Chondrocyte (in vitro differentiated cells): ENCODE measurements at places on chromosomes 1 and 21. TPM values are rescaled to one million over a fixed set of nuclear protein-coding genes. Genes with fewer than 3 reads are reported as not detected.

The YBX1 gene
- total RNA-seq = 582 to 659 TPM (median 593 TPM) in 3 replicates

DNA sequence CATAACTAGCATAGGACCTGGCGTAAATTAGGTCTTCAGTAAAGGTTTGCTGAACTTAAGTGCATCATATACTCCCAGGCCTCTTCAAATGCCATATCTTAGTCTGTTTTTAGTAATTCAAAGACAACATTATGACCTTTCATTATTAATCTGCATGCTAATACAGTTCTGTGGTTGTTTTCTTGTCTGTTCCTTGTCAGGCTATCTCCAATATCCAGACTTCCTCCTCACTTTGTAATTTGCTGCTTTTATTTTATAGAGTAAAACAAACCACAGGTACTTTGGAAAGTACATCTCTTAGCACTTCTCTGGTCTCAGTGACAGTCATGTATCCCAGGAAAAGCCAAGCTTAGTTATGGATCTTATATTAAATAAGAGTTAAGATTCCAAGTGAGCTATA, 65.1 kb upstream of the BMP8A start:
- no peak for DNase-seq

GRCh38 chr1:9317591-9318417, 25.1 kb downstream of the SPSB1 start:
- DNase-seq = no peak

- DNase-seq = peak; percentile 66
Measured at GRCh38 chr1:102234753-102235359, 238.1 kb upstream of the OLFM3 start.

GRCh38 chr1:36846357-36846756, 188.0 kb downstream of the GRIK3 start:
- DNase-seq = no peak

DNA sequence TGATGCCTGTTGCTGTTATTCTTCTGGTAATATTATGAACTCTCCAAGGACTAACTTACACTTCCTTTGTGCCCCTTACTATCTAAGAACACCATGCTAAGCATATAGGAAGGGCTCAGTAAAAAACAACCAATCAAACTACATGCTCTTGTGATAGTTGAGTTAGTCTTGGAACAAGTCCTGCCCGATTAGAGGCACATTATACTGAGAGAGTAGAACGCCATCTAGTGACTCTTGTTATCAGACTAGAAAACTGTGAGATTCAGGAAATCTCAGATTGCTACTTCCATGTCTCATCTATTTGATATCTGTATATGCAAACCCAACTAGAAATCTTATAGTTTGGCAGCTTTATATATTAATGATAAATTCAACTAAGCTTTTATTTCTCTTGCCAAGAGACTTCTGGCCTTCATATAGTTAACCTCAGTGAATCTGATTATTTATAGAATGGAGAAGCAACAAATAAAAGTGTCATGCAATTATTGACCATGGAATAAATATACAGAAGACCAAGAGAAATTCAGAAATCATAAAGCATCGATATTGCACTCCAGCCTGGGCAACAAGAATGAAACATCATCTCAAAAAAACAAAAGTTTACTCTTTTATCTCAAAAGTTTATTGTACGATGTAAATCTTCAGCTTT, 7.8 kb upstream of the SRRM1 start:
- no peak for DNase-seq

DNA sequence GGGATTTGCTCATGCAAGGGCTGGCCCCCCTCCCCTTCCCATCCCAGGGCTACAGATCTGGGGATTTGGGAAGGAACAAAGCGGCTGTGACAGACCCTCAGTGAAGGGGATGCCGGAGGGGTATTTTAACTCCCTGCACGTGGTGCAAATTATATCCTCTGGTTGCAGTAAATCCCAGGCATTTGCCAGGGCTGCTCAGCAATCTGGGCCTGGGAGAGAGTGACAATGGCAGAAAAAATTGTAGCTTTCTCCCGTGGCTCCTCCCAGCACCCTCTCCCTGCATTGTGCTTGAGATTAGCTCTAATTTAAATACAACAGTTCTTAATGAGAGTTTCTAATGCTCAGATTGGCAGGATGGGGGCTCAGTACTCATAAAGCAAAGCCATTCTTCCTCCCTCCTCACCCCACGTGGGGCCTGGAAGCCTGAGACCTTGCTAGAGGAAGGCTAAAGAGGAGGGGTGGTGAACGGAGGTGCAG, 129.9 kb upstream of the CD34 start:
- no peak for DNase-seq

GRCh38 chr1:223831755-223832636, 13.8 kb downstream of the TP53BP2 start:
- no peak for DNase-seq

The RASAL2 gene
- total RNA-seq = 38.4 to 54.4 TPM (median 40.1 TPM) in 3 replicates

DNA sequence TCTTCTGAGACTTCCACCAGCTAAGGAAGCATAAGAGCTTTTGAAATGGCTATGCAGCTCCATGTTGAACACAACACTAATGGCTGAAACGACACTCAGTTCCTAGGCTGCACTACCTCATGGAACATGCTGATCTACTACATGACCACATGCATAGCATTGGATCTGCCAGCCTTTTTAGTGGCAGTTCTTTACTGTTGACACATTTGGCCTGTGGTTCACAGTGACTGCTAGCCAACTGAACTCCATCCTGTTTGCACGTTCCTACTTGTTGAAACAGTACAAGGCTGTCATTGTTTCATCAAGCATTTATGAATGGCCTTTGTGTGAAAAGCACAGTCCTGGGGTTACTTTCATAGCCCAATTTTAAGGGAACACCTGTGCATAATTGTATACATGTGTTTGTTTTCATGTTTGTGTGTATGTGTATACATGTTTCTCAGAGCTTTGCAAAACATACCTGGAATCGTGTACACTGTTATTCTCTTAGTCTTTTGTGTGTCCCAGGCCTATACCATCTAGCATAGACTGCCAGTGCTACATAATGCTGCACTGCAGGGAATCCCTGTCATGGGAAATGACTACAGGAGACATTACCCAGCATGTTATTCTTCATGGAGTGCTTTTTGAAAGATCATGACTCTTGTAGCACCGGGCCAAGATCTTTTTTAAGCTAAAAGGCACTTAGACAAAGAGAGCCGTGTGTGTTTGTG, 179.6 kb upstream of the ESRRG start:
- DNase-seq = no peak

The TRPM2 gene
- total RNA-seq = 0.21 to 0.32 TPM in 2 of 3 replicates, not detected in the other

The LEFTY1 gene
- 0.56 to 2.2 TPM (median 0.99 TPM) in 3 replicates for total RNA-seq

GRCh38 chr1:20867062-20867461, 80.0 kb upstream of the HP1BP3 start:
- DNase-seq = no peak

DNA sequence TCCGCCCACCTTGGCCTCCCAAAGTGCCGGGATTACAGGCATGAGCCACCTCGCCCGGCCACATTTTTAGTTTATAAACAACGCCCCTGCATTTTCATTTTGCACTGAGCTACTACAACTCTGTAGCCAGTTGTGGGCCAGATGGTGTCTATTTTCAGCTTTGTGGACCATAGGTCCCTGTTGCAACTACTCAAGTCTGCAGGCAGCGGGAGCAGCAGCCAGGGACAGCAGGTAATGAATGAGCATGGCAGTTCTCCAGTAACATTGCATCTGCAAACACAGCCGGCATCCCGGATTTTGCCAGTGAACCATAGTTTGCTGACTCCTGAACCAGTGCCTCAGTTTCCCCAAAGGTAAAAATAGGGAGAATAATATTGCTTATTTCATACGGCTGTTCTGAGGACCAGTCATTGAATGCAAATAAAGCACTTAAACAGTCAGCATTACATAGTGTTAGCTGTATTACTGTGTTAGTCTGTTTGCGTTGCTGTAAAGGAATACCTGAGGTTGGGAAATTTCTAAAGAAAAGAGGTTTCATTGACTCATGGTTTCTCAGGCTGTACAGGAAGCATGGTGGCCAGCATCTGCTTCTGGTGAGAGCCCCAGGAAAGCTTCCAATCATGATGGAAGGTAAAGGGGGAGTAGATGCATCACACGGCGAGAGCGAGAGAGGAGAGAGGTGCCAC, 65.5 kb upstream of the SLC45A1 start:
- no peak for DNase-seq

The AQP10 gene
- not detected in 3 replicates for total RNA-seq

The ACTN2 gene
- 0.28 to 0.47 TPM in 2 of 3 replicates, not detected in the other for total RNA-seq

The LCE2A gene
- not detected in 3 replicates for total RNA-seq

The TRIM46 gene
- 9.6 to 10.7 TPM (median 9.7 TPM) in 3 replicates for total RNA-seq

- no peak for DNase-seq
Measured at GRCh38 chr1:85137660-85138059, 63.2 kb downstream of the SYDE2 start.

- no peak for DNase-seq
Measured at GRCh38 chr1:57835620-57836019, 411.8 kb upstream of the DAB1 start.

- DNase-seq = no peak
Measured at GRCh38 chr1:234000557-234001041, 96.1 kb downstream of the SLC35F3 start.

The OLFML3 gene
- total RNA-seq = 33.1 to 44.2 TPM (median 34.9 TPM) in 3 replicates

The FCRL2 gene
- not detected in 3 replicates for total RNA-seq

- DNase-seq = no peak
Measured at GRCh38 chr21:34808569-34809204, 139.9 kb downstream of the CLIC6 start.

GRCh38 chr1:100422065-100422464, 69.8 kb downstream of the CDC14A start:
- DNase-seq = no peak

DNA sequence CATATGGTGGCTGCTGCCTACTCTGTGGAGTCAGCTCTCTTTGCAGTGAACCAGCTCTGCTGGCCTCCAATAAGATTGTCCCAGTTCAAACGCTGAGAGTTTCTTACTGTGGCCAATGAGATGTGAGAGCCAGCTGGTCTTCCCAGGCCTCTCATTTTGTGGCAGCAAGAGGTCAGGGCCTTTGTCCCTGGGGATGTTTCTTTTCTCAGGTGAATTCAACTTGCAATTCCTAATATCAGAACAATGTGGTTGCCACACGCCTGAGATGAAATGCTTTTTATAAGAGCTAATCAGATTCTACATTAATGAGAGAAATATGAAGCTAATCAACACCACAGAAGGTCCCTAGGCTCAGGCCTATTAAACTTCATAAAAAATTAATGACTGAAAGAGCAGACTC, 660.1 kb upstream of the CAMK1G start:
- DNase-seq = no peak

DNA sequence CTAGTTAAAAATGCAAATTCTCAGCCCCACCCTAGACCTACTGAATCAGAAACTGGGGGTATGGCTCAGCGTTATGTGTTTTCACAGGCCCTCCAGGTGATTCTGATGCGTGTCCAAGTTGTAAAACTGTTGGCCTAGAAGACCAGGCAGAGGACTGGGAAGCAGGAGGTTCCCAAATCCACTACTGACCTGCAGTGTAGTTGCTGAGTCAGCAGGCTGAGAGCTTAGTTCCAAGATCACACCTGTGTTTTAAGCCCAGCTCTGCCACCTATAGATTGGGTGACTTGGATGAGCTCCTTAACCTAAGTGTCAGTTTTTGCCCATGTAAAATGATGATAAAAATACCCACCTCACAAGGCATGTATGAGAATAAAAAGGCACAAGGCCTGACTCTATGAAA, 4.1 kb downstream of the GRHL3 start:
- DNase-seq = no peak

- no peak for DNase-seq
Measured at GRCh38 chr1:87151500-87152421, 176.9 kb upstream of the LMO4 start.

The RGS18 gene
- total RNA-seq = not detected in 3 replicates

GRCh38 chr1:110593902-110594301, 12.3 kb downstream of the KCNA2 start:
- DNase-seq = no peak

The MAN1C1 gene
- total RNA-seq = 10.7 to 11.3 TPM (median 10.9 TPM) in 3 replicates

DNA sequence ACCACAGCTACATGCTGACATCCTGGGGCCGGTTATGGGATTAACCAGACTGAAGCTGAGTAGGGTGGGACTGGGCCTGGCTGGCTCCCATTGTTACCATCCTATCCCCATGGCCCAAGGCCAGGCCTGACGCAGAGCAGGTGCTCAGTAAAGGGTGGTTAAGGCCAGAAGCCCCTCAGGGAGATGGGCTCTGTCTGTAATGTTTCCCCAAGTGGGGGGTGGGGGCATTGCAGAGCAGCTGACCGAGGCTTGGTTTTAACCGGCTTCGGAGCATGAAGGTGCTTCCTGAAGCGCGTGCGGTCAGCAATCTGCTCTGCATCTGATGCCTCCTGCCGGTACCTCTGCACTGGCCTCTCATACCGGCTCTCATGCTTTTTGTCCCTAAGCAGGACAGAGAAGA, 83.4 kb upstream of the ACTL8 start:
- no peak for DNase-seq

DNA sequence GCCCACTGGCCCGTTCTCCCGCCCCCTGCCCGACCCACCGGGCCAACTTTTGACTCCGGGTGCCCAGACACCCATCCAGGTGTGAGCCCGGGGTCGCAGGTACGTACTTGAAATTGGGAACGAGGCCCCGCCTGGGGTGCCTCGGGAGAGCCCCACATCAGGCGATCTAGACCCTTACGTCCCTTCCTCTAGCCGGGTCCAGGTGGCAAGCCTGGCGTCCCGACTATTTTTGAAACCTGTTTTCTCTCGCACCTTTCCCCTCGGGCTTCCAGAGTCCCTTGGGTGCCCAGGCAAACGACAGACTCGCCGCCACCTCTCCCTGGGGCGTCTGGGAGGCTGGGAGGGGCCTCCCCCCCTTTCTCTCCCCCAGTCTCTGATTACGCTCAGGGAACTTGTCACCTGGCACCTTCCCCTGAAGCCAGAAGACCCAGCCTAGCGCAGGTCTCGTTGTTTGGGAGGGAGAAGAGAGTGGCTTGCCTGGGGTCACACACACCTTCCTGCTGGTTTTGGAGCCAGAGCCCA, 898 bp downstream of the LDLRAP1 start:
- no peak for DNase-seq

The KCNQ4 gene
- total RNA-seq = 0.60 to 3.4 TPM (median 3.0 TPM) in 3 replicates

DNA sequence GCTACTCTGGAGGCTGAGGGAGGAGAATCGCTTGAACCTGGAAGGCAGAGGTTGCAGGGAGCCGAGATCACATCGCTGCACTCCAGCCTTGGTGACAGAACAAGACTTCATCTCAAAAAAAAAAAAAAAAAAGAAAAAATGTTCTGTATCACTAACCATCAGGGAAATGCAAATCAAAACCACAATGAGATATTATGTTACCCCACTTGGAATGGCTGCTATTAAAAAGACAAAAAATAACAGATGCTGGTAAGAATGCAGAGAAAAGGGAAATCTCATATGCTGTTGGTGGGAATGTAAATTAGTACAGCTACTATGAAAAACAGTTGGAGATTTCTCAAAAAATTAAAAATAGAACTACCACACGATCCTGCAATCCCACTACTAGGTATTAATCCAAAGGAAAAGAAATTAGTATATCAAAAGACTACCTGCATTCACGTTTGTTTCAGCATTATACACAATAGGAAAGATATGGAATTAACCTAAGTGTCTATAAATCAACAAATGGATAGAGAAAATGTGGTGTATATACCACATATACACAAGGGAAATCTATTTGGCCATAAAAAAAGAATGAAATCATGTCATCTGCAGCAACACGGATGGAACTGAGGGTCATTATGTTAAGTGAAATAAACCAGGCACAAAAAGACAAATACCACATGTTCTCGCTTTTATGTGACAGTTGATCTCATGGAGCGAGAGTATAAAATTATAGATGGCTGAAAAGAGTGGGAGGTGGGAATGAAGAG, 62.6 kb downstream of the ABL2 start:
- DNase-seq = no peak
